ENCODE measurements at places on chromosomes 16 and 17. TPM values are rescaled to one million over a fixed set of nuclear protein-coding genes. Genes with fewer than 3 reads are reported as not detected.

The EPOP gene
- 9.7 TPM for total RNA-seq

The PSME3 gene
- total RNA-seq = 187 TPM

The KRTAP9-2 gene
- total RNA-seq = not detected

DNA sequence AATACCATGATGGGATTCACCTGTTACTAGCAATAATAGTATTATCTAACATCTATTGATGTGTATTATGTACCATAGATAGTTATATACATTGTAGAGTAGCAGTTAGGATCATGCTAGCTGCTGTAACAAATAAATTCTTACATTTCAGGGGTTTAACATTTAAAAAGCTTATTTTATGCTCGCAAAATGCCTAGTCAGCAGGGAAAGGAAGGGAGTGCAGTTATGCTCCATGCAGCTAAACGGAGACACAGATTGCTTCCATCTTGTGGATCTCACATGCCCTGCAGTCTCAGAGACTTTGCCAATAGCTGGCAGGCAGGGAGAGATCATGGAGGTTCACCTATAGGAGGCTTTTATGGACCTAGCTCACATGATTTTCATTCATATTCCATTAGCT is 364.1 kb downstream of the TOX3 start:
- no peak for DNase-seq

DNA sequence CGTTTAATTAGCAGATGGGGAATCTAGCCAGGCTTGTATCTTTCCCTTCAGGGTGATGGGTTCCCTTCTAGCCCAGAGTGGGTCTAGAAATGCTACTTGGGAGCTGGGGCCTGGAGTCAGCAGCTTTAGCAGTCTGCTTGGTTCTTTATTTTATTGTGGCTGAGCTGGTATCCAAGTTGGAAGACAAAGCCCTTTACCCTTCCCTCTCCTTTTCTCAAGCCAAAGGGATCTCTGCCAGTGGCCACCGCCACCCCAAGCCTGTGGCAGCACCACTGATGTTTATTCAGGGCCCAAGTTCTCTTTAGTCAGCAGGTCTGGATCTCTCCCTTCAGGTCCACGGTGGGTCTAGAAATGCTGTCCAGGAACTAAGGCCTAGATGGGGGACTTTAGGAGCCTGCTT is 215.2 kb downstream of the SPECC1 start:
- DNase-seq = no peak

GRCh38 chr16:49128740-49129139 is 152.9 kb downstream of the CBLN1 start:
- DNase-seq = no peak

DNA sequence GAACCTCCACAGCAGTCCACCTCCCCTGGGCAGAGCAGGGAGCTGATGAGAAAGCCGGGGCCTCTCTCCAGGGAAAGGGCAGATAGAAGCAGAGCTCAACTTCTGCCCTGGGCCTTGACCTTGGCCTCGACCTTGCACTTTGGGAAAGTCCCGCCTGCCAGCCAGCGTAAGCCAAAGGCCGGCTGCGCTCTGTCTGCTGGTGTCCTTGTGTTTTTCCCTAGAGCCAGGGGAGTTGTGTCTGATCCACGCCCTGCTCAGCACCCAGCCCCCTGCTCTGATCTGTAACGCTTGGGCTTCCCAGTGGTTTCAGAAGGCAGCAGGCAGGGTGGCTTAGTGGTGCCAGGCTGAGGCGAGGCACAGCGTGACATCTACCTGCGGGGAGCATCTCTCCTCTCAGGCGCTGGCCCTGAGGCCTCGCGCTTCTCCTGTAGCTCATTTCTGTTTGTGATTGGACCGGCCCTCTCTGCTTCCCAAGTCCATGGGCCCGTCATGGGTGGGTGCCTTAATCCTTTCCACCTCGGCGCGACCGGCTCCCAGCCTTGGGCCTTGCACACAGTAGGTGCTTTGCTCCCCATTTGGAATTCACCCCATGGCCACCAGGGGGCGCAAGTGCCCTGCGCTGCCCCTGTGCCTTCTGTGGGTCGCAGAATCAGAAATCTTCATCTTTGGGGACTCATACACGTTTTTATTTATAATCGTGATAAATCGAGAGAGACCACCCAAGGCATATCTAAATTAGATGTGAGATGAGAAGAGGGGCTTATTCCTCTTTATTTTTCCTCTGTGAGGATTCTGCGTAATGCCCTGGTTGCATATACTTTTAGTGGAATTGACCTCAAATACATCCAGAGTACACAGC is 24.2 kb downstream of the SGSH start:
- no peak for DNase-seq

DNA sequence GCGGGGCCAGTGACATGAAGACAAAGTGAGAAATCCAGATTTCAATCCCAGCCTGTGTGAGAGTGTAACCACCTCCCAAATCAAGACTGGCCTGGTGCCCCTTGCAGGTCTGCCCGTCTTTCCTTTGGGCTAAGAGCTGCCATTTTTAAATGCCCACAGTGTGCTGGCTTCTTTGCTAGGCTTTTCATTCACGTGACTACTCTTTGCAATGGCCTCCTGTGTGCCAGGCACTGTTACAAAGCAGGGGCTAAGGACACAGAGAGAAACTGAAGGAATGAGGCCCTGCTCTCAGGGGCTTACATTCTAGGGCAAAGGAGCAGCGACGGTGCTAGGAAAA is 269 bp upstream of the ZSCAN10 start:
- DNase-seq = no peak

- no peak for DNase-seq
Measured at GRCh38 chr17:11948789-11949188, 48.5 kb downstream of the ZNF18 start.

GRCh38 chr16:72917051-72917450 is 130.9 kb downstream of the ZFHX3 start:
- DNase-seq = no peak

GRCh38 chr16:81634380-81635062 is 144.6 kb upstream of the PLCG2 start:
- no peak for DNase-seq

DNA sequence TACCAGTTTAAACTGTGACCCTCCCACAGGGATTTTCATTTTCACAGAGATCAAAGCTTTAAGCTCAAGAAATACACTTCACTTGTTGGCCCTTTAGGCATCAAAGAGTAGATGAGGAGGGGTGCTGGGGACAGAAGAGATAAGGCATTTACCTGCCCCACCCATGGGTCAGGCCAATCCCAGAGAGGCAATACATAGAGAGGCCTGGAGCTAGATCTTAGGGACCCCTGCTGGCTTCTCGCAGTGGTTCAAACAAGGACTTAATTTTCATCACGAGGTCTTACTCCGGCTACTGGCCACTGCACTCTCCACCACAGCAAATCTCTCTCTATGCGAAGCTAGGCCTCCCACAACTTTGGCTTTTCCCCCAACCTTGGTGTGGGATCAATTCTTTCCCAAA is 46.6 kb downstream of the NOG start:
- no peak for DNase-seq

GRCh38 chr16:72480911-72481310 is 309.0 kb upstream of the PMFBP1 start:
- DNase-seq = no peak

- DNase-seq = no peak
Measured at GRCh38 chr17:3966720-3967363, 2.6 kb upstream of the ATP2A3 start.

- no peak for DNase-seq
Measured at GRCh38 chr17:29731589-29731929, 108.8 kb upstream of the CORO6 start.

DNA sequence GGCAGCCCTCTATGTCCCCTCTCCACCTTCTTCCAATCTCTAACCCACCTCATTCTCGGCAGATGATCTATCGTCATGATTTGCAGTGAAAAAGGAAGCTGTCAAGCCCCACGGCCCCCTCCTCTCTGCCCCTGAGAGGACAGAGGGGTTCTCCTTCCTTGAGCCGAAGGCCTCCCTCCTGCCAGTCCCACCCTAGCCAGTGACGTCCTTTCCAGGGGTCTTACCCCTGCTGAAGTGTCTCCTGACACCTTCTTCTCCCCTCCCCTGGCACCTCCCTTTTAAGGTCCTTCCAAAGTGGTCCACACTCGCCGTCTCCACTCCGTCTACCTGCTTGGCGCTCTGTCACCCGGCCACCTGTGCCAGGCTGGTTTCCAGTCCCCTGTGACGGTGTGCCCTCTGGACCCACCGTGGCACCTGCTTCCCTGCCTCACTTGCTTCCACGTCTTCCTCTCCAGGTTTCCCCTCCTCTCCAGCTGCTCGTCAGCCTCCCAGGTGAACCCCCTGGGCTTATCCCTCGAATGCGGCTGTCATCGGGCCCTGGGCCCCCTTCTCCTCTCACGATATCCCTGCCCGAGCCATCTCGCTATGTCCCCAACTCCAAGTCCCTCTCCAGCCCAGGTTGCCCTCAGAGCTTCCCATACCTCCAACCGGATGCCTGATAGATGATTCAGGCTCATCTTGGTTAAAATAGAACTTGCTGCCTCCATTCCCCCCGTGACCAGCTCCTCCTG is 5.7 kb downstream of the CCDC102A start:
- DNase-seq = no peak

GRCh38 chr17:44916781-44917241 is 1.5 kb upstream of the GFAP start:
- DNase-seq = no peak
